Right cardiac atrium (tissue), 5 donors: ENCODE measurements at places on chromosomes 3 and 15.

- DNase-seq, result no peak
Measured at GRCh38 chr15:99931703-99932603, 198.7 kb upstream of the LYSMD4 start.

- DNase-seq, result no peak
Measured at GRCh38 chr3:100653604-100654294, 44.3 kb downstream of the ADGRG7 start.

- no peak for DNase-seq
Measured at GRCh38 chr15:37806808-37807207, 127.6 kb upstream of the TMCO5A start.

GRCh38 chr15:100958326-100959065 lies 39.3 kb downstream of the LRRK1 start:
- DNase-seq, result peak; percentile 24

GRCh38 chr15:58438956-58439355 lies 7.2 kb downstream of the LIPC start:
- peak; percentile 66 for DNase-seq

- DNase-seq, result no peak
Measured at GRCh38 chr3:102332934-102333333, 101.9 kb upstream of the ZPLD1 start.

- DNase-seq, result no peak
Measured at GRCh38 chr3:57805674-57806073, 49.6 kb downstream of the SLMAP start.

DNA sequence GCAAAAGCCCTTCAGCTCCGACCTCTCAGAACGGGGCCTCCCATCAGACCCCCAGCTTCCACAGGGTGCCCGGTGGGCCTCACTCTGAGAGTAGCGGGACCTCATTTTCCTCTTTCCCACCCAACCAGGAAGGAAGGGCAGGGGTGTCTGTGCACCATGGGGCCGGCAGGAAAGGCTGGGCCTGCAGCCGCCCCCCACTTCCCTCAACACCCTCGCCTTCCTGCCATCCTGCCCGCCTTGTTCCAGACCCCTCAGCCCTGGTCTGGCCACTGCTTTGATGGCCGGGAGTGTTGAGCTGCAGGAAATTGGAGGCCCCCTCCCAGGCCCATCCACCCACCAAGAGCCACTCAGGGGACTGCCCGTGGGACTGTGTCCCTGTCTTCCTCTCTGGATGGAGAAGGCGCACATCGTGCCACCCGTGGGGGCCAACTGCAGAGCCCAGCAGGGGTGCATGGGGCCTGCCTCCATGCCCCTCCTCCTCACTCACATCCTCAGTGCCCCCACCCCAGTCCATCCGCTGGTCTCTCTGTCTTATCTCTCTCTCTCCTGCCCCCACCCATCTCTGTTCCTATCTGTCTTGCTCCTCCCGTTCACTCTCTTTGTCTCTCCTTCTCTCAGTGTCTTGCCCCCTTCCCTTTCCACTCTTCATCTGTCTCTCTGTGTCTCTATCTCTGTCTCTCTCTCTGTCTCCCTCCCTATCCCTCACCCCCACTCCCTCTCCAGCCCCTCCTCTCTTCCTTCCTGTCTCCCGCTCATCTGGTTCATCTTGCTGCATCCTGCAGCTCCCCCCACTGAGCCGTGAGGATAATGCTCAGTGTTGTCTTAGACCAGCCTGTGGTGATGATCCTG lies 1.8 kb upstream of the PLXND1 start:
- DNase-seq, result peak; percentile 23

DNA sequence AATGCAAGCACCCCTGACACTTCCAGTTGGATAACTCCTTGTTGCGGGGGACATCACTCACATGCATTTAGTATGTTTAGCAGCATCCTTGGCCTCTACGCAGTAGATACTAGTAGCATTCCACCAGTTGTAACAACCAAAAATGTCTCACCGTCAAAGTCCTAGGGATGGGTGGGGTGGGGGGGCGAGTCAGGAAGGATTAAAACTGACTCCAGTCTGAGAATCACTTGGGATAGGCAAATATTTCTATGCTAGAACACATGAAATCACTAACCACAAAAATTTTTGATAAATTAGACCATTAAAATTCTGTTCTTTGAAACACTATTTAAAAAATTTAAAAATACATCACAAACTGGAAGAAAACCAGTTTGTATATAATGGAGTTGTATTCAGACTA lies 18.0 kb downstream of the ICE2 start:
- DNase-seq, result no peak

DNA sequence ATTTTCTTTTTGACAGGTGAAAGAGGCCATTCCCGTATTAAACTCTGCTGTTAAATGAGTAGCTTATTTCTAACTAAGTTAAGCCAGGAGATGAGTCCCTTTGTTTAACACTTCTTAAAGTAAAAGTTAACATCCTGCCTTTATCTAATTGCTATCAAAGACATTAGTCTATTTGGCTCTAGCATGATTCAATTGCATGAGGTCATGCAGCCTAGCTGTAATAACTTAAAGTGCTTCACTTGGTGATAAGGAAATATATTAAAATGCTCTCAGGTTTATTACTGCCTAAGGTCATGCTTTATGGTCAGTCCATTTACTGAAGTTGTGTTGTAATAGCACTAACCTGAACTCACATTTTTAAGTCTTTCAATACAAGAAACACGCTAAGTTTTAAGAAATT lies 82.3 kb upstream of the MLF1 start:
- no peak for DNase-seq
